ENCODE measurements at places on chromosomes 1 and 21. TPM values are rescaled to one million over a fixed set of nuclear protein-coding genes. Genes with fewer than 3 reads are reported as not detected.
A peak's percentile ranks its signal among the peaks of the same experiment; 100 is the strongest.

The MCOLN3 gene
- total RNA-seq = 0.51 TPM

The SMCP gene
- not detected for total RNA-seq

The KCNA2 gene
- total RNA-seq = not detected

- H3K27me3 ChIP-seq = no peaks in the 10 kb centered on the region
- H3K4me1 ChIP-seq = peaks cover 7% of the 10 kb centered on the region
- peaks cover 25% of the 10 kb centered on the region for H3K36me3 ChIP-seq
- no peak overlapping the region for H3K4me3 ChIP-seq
- no peak overlapping the region for H3K27ac ChIP-seq
Measured at GRCh38 chr1:243558576-243558975, 291.5 kb downstream of the AKT3 start.

DNA sequence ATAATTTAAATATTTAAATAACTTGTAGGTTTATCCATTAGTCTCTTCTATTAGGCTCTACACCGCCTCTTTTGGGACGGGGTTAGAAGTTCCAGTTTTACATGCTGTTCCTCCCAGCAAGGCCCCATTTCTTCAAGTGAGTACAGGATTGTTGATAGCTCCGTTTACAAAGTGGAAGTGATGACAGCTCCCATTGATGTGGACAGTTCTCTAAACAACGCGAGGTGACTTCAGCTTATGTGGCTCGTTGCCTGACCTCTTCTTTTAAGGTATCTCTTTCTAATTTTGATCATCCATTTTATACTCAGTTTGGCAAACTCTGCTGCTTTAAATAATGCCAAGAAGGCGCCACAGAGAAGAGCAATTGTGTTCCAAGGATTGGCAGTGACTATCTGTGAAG lies 49.7 kb downstream of the PACC1 start:
- no peaks in the 10 kb centered on the region for H3K27me3 ChIP-seq
- DNase-seq = no peak
- H3K36me3 ChIP-seq = peaks cover 10% of the 10 kb centered on the region
- peaks cover 9% of the 10 kb centered on the region for H3K4me1 ChIP-seq
- no peak overlapping the region for H3K4me3 ChIP-seq
- no peak overlapping the region for H3K27ac ChIP-seq

- H3K4me1 ChIP-seq = no peaks in the 10 kb centered on the region
- no peak for DNase-seq
- H3K27ac ChIP-seq = no peak overlapping the region
- no peaks in the 10 kb centered on the region for H3K27me3 ChIP-seq
- no peak overlapping the region for H3K4me3 ChIP-seq
- H3K36me3 ChIP-seq = no peaks in the 10 kb centered on the region
Measured at GRCh38 chr1:7656557-7657215, 114.4 kb upstream of the VAMP3 start.

- H3K27me3 ChIP-seq = peaks cover 74% of the 10 kb centered on the region
- H3K4me1 ChIP-seq = no peaks in the 10 kb centered on the region
- no peak overlapping the region for H3K4me3 ChIP-seq
- no peak for DNase-seq
- no peaks in the 10 kb centered on the region for H3K36me3 ChIP-seq
- no peak overlapping the region for H3K27ac ChIP-seq
Measured at GRCh38 chr1:47712596-47713299, 274.9 kb downstream of the FOXD2 start.

- no peaks in the 10 kb centered on the region for H3K4me1 ChIP-seq
- peaks cover 28% of the 10 kb centered on the region for H3K36me3 ChIP-seq
- no peak overlapping the region for H3K4me3 ChIP-seq
- H3K27ac ChIP-seq = no peak overlapping the region
- peak; percentile 44 for DNase-seq
- no peaks in the 10 kb centered on the region for H3K27me3 ChIP-seq
Measured at GRCh38 chr1:8351693-8352470, 34.0 kb downstream of the SLC45A1 start.

GRCh38 chr1:229406798-229407197 lies 27.1 kb downstream of the ACTA1 start:
- H3K4me1 ChIP-seq = peaks cover 8% of the 10 kb centered on the region
- no peak for DNase-seq
- no peaks in the 10 kb centered on the region for H3K36me3 ChIP-seq
- H3K4me3 ChIP-seq = peak overlapping the region; percentile 33
- peaks cover 57% of the 10 kb centered on the region for H3K27me3 ChIP-seq
- no peak overlapping the region for H3K27ac ChIP-seq

DNA sequence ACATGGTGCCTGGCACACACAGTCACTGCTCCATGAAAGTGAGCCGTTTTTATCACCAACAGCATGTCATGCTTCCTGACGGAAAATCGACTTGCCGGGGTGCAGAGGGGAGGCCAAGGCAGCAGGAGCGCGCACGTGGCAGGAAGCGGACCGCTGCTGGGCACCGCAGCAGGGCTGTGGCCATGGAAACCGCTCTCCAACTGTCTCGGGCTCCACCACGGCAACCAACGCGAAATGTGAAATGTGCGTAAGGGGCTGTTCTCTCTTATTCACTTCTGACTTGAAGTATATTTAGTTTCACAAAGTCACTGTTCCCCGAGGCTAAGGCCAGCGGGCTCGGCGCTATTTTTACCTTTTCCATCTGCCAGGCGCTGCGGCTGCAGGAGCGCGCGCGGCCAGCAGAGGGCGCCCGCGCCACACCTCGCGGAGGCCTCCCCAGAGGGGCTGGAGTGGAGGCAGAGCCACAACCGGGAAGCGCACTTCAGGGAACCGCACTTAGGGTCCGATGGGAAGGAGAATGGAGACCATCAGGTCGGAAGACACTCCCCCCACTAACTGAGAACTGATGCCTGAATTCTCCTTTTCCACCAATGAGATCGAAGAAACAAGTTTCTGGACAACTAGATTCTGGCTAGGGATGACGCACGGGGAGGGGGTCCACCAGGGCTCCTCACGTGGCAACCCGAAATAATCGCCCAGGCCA lies 19.7 kb downstream of the RCC2 start:
- H3K4me1 ChIP-seq = no peaks in the 10 kb centered on the region
- no peak overlapping the region for H3K4me3 ChIP-seq
- H3K27me3 ChIP-seq = no peaks in the 10 kb centered on the region
- H3K27ac ChIP-seq = no peak overlapping the region
- H3K36me3 ChIP-seq = peaks cover 70% of the 10 kb centered on the region

- no peak overlapping the region for H3K27ac ChIP-seq
- H3K27me3 ChIP-seq = no peaks in the 10 kb centered on the region
- H3K4me1 ChIP-seq = no peaks in the 10 kb centered on the region
- H3K36me3 ChIP-seq = no peaks in the 10 kb centered on the region
- DNase-seq = no peak
Measured at GRCh38 chr1:31866450-31867032, 50.7 kb upstream of the SPOCD1 start.

DNA sequence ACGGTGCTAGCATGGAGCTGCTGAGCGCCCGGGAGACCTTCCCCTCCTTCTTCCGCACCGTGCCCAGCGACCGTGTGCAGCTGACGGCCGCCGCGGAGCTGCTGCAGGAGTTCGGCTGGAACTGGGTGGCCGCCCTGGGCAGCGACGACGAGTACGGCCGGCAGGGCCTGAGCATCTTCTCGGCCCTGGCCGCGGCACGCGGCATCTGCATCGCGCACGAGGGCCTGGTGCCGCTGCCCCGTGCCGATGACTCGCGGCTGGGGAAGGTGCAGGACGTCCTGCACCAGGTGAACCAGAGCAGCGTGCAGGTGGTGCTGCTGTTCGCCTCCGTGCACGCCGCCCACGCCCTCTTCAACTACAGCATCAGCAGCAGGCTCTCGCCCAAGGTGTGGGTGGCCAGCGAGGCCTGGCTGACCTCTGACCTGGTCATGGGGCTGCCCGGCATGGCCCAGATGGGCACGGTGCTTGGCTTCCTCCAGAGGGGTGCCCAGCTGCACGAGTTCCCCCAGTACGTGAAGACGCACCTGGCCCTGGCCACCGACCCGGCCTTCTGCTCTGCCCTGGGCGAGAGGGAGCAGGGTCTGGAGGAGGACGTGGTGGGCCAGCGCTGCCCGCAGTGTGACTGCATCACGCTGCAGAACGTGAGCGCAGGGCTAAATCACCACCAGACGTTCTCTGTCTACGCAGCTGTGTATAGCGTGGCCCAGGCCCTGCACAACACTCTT lies 1.1 kb downstream of the TAS1R3 start:
- H3K4me1 ChIP-seq = peaks cover 12% of the 10 kb centered on the region
- H3K36me3 ChIP-seq = no peaks in the 10 kb centered on the region
- no peak overlapping the region for H3K27ac ChIP-seq
- no peak overlapping the region for H3K4me3 ChIP-seq
- H3K27me3 ChIP-seq = no peaks in the 10 kb centered on the region
- DNase-seq = no peak
